ENCODE measurements at places on chromosomes 6 and 20.

- peaks cover 35% of the 10 kb centered on the region for H3K36me3 ChIP-seq
- H3K4me1 ChIP-seq: peaks cover 5% of the 10 kb centered on the region
- peak overlapping the region; percentile 37 for H3K27ac ChIP-seq
- no peaks in the 10 kb centered on the region for H3K27me3 ChIP-seq
- DNase-seq: peak; percentile 25
- no peak overlapping the region for H3K4me3 ChIP-seq
These were observed 193.1 kb upstream of the SHLD1 start for GRCh38 chr20:5557123-5557522.

- no peaks in the 10 kb centered on the region for H3K4me1 ChIP-seq
- DNase-seq: no peak
- H3K27me3 ChIP-seq: peaks cover 3% of the 10 kb centered on the region
- H3K36me3 ChIP-seq: no peaks in the 10 kb centered on the region
These were observed 315.2 kb upstream of the SULF2 start for GRCh38 chr20:48100483-48100882.

DNA sequence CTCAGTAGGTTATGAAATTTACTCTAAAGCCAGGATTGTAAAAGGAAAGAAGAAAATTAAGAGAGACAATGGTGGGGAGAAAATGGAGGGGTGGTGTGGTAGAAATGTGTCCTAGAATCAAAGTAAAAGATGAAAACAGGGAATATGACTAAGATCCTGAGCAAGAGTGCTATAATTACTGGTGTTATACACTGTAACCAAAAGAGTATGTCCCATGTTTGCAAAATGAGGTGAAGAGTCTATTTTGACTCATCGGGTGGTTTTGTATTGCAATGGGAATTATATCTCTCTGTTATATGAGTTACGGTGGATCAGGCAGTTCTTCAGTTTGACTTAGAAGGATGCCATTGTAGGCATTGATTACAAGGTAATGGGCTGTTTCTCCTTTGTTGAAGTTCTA, 8.5 kb downstream of the L3MBTL3 start:
- no peak for DNase-seq
- H3K4me1 ChIP-seq: peaks cover 40% of the 10 kb centered on the region
- peaks cover 15% of the 10 kb centered on the region for H3K36me3 ChIP-seq

- H3K4me3 ChIP-seq: no peak overlapping the region
- no peaks in the 10 kb centered on the region for H3K27me3 ChIP-seq
- no peaks in the 10 kb centered on the region for H3K36me3 ChIP-seq
- H3K4me1 ChIP-seq: peaks cover 5% of the 10 kb centered on the region
- H3K27ac ChIP-seq: no peak overlapping the region
These were observed 4.6 kb upstream of the ZNF184 start for GRCh38 chr6:27477318-27478013.

DNA sequence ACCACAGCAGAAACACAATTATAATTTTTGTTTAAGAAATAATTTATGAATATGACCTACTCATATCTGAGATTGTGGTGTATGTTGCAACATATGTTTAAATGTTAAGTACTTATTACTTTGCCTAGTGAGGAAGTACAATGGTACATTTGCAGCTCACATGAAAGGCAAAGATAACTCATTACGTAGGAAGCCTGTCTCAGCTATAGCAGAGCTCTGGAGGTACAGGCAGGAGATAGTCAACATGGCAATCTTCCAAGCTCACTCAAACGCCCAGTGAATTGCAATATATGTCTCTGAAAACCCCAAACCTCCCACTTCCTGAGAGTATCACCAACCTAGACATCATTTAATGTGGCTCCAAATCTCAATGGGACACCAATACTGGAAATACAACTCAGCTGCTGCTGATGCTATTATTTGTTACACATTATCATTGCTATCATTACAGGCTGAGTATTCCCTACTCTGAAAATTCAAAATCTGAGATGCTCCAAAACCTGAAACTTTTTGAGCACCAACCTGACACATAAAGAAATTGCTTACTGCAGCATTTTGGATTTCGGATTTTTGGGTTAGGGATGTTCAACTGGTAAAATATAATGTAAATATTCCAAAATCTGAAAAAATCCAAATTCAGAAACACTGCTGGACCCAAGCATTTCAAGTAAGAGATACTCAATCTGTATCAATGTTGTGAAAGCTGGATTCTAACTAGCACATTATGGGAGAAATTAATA, 25.1 kb upstream of the GSTA4 start:
- H3K36me3 ChIP-seq: peaks cover 28% of the 10 kb centered on the region
- DNase-seq: no peak
- H3K4me3 ChIP-seq: no peak overlapping the region
- H3K4me1 ChIP-seq: peaks cover 3% of the 10 kb centered on the region

GRCh38 chr6:16658348-16659034, 102.8 kb downstream of the ATXN1 start:
- H3K4me1 ChIP-seq: peaks cover 27% of the 10 kb centered on the region
- no peak for DNase-seq
- peaks cover 12% of the 10 kb centered on the region for H3K36me3 ChIP-seq

GRCh38 chr6:106546691-106547414, 82.4 kb downstream of the RTN4IP1 start:
- no peak for DNase-seq
- peak overlapping the region; percentile 78 for H3K4me3 ChIP-seq
- H3K4me1 ChIP-seq: peaks cover 19% of the 10 kb centered on the region
- H3K27ac ChIP-seq: peak overlapping the region; percentile 99
- no peaks in the 10 kb centered on the region for H3K27me3 ChIP-seq

- H3K27me3 ChIP-seq: no peaks in the 10 kb centered on the region
- DNase-seq: no peak
- no peaks in the 10 kb centered on the region for H3K4me1 ChIP-seq
- H3K36me3 ChIP-seq: no peaks in the 10 kb centered on the region
- H3K27ac ChIP-seq: no peak overlapping the region
These were observed 14.2 kb upstream of the EPHA7 start for GRCh38 chr6:93433592-93433991.

GRCh38 chr20:64130271-64130670, 22.9 kb upstream of the NPBWR2 start:
- H3K27me3 ChIP-seq: peaks cover 11% of the 10 kb centered on the region
- no peak overlapping the region for H3K27ac ChIP-seq
- H3K4me1 ChIP-seq: no peaks in the 10 kb centered on the region
- H3K36me3 ChIP-seq: peaks cover 2% of the 10 kb centered on the region
